Left hindlimb (tissue), 1 donor: ENCODE measurements at places on chromosomes 2 and 18.

DNA sequence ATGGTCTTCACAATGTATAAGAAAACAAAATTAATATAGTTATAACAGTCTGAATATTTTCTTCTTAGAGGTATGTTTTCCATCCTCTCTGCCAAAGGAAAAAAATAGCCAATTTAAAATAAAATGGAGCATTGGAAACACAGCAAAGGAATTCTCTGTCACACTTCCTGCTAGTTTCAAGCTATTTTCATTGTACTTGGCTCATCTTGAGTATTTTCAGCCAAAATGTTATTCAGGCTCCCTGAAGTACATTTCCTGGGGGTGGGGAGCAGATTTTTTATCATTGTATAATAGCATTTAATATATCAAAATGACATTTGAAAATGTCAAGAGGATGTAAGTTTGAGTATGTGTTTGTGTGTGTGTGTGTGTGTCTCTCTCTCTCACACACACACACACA is 463.6 kb upstream of the REG3G start:
- DNase-seq = no peak

DNA sequence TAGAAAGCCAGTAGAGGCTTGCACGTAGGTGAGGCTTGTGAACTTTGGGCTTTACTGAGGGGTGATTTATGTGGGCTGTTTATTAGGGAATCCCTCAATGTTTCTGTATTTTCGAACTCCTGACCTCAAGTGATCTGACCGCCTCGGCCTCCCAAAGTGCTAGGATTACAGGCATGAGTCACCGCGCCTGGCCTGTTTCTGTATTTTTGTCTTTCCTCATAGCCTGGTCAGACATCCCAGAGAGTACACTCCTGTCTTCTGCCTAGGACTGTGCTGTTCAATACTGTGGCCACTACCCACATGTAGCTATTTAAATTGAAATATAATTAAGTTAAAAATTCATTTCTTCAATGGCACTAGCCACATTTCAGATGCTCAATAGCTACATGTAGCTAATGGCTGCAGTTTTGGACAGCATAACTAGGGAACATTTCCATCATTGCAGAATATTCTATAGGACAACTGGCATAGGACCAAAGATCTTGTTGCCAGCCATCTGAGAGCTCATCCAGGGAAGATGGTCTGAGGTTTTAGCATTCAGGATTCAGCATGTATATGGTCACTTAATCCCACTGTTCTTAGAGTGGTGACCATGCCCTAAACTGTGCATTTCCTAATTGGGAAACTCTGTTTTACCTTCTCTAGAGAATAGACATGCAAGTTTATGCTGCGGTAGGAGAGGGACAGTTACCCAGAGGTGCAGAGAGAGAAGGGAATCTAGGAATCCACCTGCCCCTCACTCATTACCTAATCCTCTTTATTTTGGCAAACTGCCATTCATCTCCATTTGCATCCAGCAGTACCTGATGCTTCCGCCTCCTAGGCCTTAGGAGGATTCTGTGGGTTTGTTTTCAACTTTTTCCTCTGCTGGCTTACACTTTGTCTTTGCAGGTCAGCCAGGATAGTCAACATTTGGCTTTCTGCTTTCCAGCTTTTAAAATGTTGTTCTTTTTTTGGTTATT is 64.4 kb downstream of the LCLAT1 start:
- DNase-seq = no peak

DNA sequence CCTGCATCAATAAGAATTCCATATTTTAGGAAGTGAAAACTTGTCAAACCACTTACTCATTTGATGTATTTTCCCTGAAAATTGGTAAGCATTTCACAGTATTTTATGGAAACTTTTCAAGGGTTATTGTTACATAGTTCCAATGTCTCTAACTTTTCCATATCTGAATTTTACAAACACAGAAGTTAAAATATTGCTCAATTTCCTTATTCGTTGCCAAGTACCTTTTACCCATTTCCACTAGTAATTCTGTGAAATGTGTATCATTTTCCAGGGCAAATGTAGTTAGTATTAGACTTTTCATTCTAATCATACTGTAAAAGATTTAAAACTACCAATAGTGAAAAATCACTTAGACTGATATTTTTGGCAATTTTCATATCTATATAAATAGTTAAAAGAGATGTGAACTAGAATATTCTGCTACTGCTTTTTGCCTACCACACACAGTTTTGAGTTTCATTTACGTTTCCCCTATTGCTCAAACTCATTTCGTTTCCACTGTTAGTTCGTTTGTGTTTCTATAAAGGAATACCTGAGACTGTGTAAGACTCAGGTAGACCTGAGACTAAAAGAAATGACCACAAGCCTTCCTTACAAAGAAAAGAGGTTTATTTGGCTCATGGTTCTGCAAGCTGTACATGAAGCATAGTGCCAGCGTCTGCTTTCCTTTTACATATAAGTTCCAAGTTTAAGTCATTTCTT is 86.3 kb downstream of the PMS1 start:
- DNase-seq = no peak

DNA sequence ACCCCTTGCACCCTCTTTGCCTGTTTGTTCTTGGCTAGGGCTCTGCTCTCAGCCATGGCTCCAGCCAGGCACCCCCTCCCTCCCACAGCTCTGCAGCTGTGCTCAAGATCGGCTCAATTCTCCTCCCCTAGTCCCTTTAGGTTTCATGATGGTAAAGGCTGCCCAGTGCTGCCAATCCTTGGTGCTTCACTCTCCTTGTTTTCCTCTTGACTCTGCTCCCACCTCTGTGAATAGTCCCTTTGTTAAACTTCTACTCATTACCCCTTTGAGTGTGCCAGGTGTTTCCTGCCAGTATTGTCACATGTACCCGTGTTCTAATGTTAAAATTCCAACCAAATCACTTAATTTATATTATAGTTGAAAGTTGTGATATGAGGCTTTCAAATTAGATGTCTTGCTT is 101.0 kb upstream of the CERS6 start:
- DNase-seq = no peak

DNA sequence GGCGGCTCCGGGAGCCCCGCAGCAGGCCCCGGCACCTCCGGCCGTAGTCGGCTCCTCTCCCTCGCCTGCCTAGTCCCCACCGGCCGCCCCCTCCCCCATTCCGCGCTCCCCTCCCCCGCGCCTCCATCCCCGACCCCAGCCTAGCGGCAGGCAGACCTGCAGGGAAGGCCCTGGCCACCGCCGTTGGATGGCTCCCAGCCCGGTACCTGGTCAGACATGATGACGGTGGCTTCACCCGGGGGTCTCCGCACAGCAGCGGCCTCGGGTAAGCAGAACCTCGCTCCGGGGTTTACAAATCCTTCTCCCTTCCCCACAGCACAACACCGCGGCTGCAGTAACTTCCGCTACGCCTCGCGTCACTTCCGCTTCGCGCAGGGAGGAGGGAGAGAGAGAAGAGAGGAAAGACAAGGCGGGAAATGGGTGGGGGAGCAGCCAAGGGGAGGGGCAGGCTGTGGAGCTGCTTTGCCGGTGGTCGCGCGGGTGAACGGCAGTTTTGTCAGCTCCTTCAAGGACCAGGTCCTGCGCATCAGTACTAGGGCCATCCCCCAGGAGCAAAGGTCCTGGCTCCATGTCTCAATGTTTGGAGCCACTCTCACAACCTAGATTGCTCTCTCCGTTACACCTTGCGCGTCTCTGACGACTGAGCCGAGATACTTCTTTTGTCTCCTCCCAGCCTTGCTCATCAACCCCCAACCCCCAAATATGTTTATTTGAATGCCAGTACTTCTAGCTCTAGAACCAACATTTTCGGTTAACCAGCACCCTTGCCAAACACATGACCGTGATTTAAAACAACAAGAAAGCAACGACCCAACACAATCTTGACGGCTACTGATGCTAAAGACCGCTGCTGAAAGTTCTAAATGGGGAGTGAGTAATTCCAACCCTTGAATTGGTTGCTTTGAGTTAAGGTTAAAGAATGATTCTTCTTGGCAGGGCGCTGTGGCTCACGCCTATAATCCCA is at the start of gene SUMO1:
Gene SUMO1 (minus strand): TSS at position 364 of the 964 bp plus-strand sequence. CDS start 146 bp downstream, at position 218.
- DNase-seq = peak; percentile 96

DNA sequence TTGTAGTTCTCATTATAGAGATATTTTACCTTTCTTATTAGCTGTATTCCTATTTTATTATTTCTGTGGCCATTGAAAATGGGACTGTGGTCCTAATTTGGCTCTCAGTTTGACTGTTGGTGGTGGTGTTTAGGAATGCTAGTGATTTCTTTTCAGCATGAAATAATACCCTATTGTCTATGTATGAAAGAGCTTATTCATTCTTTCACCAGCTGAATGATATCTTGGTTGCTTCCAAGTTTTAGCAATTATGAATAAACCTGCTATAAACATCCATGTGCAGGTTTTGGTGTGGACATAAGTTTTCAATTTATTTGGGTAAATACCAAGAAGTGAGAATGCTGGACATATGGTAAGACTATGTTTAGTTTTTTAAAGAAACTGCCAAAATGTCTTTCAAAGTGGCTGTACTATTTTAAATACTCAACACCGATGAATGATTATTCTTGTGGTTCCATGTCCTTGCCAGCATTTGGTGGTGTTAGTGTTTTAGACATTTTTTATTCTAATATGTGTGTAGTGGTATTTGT is 501.6 kb upstream of the GYPC start:
- no peak for DNase-seq

DNA sequence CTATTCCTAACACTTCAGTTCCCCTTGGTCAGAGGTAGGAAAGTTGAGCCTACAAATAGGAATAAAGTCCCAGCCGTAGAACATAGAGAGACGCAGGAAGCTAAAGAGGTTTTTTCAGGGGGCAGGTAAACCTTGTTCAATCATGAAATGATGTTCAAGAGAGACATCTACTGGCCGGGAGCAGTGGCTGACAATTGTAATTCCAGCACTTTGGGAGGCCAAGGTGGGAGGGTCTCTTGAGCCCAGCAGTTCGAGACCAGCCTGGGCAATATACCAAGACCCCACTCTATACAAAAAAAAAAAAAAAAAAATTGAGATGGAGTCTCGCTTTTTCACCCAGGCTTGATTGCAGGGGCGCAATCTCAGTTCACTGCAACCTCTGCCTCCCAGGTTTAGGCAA is 66.7 kb upstream of the DNAJC10 start:
- DNase-seq = no peak

DNA sequence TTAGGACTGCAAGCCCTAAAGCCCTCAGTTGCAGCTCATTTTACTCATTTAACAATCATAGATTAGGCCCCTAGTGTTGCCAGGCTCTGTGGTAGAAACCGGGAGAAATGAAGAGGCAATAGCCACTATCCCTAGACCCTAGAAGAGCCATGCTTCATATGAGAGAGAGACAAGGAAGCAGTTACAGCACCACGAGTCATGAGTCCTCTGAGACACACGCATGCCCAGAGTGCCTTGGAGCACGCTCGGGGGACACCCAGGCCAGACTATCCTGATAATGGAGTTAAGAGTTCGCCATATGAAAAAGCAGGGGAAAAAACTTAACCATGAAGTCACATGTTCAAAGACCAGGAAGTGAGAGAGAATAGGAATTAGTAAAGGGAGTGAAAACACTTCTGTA is 321.5 kb upstream of the PKDCC start:
- DNase-seq = no peak

GRCh38 chr2:223896833-223897311 is 48.3 kb downstream of the WDFY1 start:
- no peak for DNase-seq

- no peak for DNase-seq
These were observed 35.4 kb downstream of the FBXO11 start for GRCh38 chr2:47870641-47871540.

DNA sequence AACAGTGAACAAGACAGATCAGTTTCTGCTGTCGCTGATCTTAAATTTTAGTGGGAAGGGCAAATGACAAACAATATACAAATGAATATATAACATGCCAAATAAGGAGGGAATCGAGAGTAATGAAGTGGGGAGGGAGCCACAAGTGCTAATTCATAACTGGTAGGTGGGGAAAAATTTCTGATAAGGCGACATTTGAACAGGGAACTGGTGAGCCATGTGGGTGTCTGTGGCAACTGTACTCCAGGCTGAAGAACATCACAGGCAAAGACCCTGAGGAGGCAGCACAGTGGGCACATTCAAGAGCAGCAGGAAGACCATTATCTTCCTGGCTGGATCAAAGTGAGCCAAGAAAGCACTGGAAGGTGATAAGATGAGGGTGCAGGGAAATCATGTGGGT is 51.6 kb upstream of the CD28 start:
- no peak for DNase-seq
